HepG2 (cell line): ENCODE measurements at places on chromosomes 3 and 15. TPM values are rescaled to one million over a fixed set of nuclear protein-coding genes. Genes with fewer than 3 reads are reported as not detected.

CD200 gene
- polyA plus RNA-seq: not detected in 2 replicates

COL6A5 gene
- not detected in 2 replicates for polyA plus RNA-seq

BAHD1 gene
- polyA plus RNA-seq: 3.3 and 3.8 TPM in 2 replicates

STRC gene
- 0.21 and 0.29 TPM in 2 replicates for polyA plus RNA-seq

C3orf20 gene
- 0.03 and 0.08 TPM in 2 replicates for polyA plus RNA-seq

C3orf49 gene
- not detected in 2 replicates for polyA plus RNA-seq

MYD88 gene
- 32.7 and 36.6 TPM in 2 replicates for polyA plus RNA-seq
